Stimulated activated CD4-positive, alpha-beta T cell treated with anti-CD3 and anti-CD28 coated beads, Interleukin-1b, Interleukin-23, amount 100 ng/mL, for 24 hours (primary cell): ENCODE measurements at places on chromosomes 5 and 9.

GRCh38 chr5:113212244-113212920, 222.4 kb downstream of the TSSK1B start:
- no peak for DNase-seq

- no peak for DNase-seq
Observed at GRCh38 chr9:78557540-78557939, 260.6 kb downstream of the PSAT1 start.

DNA sequence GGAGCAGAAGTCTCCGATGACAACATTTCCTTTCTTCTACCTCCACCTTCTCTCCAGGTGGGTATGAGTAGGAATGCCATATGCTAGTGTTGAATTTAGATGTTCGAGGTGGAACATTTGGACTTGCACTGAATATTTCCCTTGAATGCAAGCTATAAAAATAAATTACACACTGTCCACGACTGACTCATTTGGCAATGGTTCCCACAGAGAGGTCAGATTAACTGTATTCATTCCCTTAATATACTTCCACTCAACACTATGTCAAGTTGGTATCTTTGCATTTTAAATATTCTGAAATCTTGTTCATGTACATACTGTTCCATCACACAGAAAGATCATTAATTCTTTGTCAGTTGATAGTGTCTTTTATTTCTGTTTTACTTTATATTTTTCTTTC, 222.6 kb upstream of the PIK3R1 start:
- no peak for DNase-seq

- no peak for DNase-seq
Observed at GRCh38 chr5:57456531-57457135, 26.0 kb downstream of the ACTBL2 start.

GRCh38 chr9:90919883-90920282, 118.3 kb downstream of the SYK start:
- DNase-seq: no peak

- no peak for DNase-seq
Observed at GRCh38 chr5:175617447-175617846, 40.4 kb upstream of the HRH2 start.

GRCh38 chr5:154543380-154543779, 65.4 kb upstream of the HAND1 start:
- no peak for DNase-seq

DNA sequence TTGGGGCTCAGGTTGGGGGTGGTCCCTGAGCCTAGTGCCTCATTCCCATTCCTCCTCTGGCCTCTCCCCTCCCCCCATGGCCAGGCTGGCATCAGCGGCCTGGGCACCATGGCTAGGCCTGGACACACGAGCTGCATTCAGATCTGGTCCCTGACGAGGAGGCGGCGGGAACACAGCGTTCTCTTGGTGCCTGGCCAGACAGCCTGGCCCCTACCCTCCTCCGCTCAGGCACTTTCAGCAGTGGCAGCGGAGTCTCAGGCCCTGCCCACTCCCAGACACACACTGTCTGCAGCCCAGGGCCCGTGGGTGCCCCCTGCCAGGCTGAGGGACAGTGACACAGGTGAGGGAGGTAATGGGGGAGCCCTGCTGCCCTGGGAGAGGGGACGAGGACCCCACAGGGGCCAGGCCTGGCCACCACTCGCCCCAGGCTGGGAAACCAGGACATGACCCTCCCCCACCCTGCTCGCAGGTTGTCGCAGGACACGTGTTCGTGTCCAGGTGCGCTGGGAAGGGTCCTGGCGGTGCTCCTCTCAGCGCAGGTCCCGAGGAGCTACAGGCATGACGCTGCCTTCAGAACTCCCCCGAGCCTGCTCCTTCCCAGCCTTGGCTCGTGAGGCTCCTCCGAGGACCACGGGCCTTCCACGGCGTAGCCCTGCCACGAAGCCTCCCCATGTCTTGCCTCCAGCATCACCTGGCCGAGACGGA, 19.9 kb upstream of the UBAC1 start:
- DNase-seq: no peak

DNA sequence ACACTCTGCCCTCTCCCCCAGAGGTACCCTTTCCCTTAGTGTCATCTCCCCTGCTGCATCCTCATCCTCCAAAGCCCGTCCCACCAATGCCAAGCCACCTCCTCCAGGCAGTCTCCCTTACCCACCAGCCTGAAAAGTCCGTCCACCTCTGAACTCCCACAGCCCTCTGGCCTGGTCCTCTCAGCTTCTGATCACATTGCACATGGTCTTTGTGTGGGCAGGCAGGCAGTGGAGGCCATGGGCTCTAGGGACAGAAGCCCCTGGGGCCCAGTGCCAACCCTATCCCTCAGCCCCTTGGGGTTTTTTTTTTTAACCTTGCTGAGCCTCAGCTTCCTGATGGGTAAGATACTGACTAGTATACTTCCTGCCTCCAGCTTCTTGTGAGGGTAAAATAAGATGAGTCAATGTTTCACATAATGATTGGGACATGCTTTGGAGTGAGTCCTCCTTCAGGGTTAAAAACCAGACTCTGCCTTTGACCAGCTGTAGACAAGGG, 19.4 kb downstream of the CSF1R start:
- DNase-seq: no peak

GRCh38 chr9:131276891-131277286, 579 bp upstream of the FAM78A start:
- no peak for DNase-seq

DNA sequence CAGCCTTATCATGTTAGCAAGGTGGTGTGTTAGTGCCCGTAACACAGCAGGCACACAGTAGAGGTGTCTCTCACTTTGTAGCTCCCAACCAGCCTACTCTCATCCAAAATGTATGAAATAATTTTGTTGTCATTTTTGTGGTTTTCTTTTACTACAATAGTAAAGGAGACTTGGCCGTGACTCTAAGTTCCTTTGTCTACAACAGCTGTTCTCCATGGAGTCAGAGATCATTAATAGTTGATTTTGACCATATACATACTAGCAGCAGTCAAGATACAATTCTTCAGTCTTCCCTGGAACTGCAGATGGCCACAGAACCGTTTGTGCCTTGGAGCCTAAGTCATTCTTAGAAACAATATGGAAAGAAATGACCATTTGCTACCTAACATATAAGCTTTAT, 567.1 kb downstream of the TLR4 start:
- no peak for DNase-seq

DNA sequence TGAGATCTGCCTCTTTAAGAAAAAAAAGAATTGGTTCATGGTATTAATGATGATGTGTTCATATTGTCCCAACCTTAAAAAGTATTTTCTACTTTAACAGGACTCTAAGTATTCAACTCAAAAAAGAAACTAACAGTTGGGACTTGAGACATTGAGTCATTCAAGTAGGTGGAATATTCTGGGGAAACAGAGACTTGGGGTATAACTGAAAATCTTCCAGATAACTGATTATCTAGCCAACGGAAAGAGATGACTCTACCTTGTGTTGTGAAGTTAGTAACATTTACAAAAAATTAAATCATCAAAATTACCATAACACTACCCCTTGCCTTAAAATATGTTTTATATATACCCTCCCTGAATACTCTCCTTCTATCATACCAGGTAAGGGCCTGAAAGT, 19.1 kb downstream of the OXCT1 start:
- DNase-seq: no peak
